ENCODE measurements at places on chromosomes 5 and 9.

- no peak for DNase-seq
Observed at GRCh38 chr9:2709645-2710101, 7.6 kb upstream of the KCNV2 start.

- peak; percentile 44 for DNase-seq
Observed at GRCh38 chr9:124218438-124218982, 39.2 kb upstream of the NEK6 start.

GRCh38 chr5:180990882-180991242 lies 2.2 kb downstream of the BTNL3 start:
- no peak for DNase-seq

- no peak for DNase-seq
Observed at GRCh38 chr5:122741681-122742080, 33.2 kb upstream of the SNX2 start.

GRCh38 chr9:120926397-120926928 lies at the start of gene TRAF1:
TRAF1 (minus strand) TSS chr9:120926796; CDS start chr9:120926075, 721 bp downstream.
- DNase-seq = no peak

- DNase-seq = no peak
Observed at GRCh38 chr9:134730011-134730760, 88.6 kb downstream of the COL5A1 start.

GRCh38 chr5:170310256-170310926 lies 12.8 kb upstream of the LCP2 start:
- DNase-seq = no peak

- DNase-seq = no peak
Observed at GRCh38 chr9:78905986-78906755, 609.2 kb downstream of the PSAT1 start.

DNA sequence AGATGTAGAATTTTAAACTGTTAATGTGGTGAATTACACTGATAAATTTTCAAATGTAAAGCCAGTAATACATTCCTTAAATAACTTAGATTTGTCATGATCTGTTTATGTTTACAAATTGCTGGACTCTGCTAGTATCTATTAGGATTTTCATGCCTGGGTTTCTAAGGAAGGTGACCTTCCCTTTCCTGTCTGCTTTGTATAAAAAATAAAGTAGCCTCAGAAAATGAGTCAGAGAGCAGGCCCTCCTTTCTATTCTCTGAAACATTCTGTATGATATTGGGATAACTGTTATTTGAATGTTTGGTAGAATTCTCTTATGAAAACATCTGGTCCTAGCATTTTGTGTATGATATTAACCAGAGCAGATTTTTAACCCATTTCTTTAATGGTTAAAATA lies 255.3 kb downstream of the SYK start:
- DNase-seq = no peak

GRCh38 chr5:168114444-168115017 lies 176.9 kb upstream of the WWC1 start:
- peak; percentile 44 for DNase-seq

GRCh38 chr5:155050384-155051019 lies 36.9 kb downstream of the KIF4B start:
- DNase-seq = peak; percentile 48

- DNase-seq = no peak
Observed at GRCh38 chr5:73282923-73283322, 109.9 kb downstream of the TMEM174 start.

All from COLO829 (cell line).